ENCODE measurements at places on chromosomes 11 and 22. TPM values are rescaled to one million over a fixed set of nuclear protein-coding genes. Genes with fewer than 3 reads are reported as not detected.

The KRTAP5-8 gene
- total RNA-seq = 3.8 TPM

DNA sequence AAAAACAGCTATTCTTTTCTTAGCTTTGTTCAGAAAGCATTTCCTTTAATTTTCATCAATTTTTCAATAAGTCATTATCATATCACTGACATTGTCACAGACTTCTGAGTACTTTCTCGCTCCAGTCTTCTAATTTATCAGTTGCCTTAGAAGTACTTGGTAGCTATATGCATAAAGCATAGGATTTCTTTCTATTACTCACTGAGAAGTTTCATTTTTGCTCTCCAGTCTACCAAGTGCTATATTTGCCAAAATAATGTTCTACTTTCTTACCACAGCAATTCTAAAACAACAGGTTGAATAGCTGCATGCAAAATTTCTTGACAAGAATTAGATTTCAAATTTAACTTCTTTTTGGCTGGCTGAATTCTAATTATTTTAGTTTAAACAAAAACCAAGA, 116.3 kb downstream of the STK33 start:
- DNase-seq = no peak

DNA sequence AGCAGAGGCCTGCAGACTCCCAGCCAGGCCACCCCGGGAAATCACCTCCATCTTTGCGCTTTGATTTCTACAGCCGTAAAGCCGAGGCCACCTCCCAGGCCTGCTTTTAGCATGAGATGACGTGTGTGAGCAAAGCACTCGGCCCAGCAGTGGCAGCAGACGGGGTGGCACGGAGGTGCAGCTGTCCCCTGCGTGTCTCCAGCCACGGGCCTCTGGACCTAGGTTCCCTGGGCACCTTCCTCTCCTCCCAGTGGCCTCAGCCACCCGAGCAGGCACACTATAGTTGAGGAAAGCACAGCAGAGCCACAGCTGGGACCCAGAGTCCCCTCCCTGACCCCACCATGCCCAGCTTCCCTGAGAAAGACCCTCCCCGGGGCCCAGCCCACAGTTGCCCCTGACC, 15.9 kb downstream of the GNAZ start:
- no peak for DNase-seq

- DNase-seq = no peak
These were observed 124.3 kb downstream of the RCN1 start for GRCh38 chr11:32215157-32215556.

Data from suprapubic skin (tissue), 4 donors.